ENCODE measurements at places on chromosomes 16 and 17. TPM values are rescaled to one million over a fixed set of nuclear protein-coding genes. Genes with fewer than 3 reads are reported as not detected.

Gene KRTAP4-9
- total RNA-seq = not detected

Gene KRTAP9-8
- total RNA-seq = not detected

GRCh38 chr17:81173762-81174155 lies 7.7 kb upstream of the AATK start:
- no peak for ATAC-seq

Gene PHKB
- total RNA-seq = 47.9 TPM

DNA sequence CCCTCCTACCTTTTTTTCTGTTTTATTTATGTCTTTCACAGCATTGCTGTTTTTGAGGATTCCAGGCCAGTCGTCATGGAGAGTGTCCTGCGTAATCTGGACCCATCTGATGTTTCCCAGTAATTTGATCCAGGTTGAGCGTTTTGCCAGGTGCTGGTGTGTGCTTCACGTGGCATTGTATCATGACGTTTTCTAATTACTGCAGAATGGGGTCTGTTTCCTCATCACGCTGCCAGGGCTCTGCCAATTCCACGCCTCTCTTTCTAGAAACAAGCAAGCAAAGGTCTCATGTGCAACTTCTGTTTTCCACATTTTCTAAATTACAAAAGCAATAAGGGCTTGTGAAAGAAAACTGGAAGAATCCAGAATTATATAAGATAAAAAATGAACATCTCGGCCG lies 28.3 kb upstream of the BHLHA9 start:
- ATAC-seq = no peak

Gene MYL11
- 2.2 TPM for total RNA-seq

Gene CD300H
- total RNA-seq = not detected

Gene KCTD5
- total RNA-seq = 37.7 TPM

GRCh38 chr17:75365009-75365930 lies 40.2 kb downstream of the GRB2 start:
- no peak for ATAC-seq

DNA sequence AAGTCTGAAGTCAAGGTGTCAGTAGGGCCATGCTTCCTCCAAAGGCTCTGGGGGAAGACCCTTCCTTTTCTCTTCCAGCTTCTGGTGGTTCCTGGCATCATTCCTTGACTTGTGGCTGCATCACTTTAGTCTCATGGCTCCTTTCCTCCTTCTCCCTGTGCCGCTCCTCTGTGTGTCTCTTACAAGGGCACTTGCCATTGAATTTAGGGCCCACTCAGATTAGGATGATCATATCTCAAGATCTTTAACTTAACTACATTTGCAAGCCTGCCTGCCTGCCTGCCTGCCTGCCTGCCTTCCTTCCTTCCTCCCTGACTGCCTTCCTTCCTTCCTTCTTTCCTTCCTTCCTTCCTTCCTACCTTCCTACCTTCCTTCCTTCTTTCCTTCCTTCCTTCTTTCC lies 89.7 kb upstream of the MPHOSPH6 start:
- no peak for ATAC-seq

DNA sequence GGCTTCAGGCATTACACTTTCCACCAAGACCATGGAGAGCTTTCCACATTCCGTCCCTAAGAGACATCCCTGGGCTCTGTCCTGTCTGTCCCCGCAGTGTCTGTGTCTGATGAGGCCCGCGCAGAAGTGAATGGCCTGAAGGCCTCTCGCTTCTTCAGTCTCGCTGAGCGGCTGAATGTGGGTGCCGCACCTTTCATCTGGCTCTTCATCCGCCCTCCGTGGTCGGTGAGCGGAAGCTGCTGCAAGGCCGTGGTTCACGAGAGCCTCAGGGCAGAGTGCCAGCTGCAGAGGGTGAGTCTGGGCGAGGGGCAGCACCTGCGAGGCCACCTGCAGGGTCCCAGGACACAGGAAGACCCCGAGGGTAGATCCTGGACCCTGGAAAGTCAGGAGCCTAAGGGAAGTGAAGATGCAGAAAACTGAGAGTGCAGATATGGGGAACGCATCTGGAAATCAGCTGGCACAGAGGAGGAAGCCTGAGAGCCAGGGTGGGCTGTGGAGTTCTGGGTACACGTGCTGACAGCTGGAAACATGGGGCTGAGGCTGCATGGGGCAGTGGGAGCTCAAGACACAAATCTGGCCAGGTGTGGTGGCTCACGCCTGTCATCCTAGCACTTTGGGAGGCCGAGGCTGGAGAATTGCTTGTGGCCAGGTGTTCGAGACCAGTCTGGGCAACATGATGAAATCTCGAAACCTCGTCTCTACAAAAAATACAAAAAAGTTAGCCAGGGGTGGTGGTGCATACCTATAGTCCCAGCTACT lies 8.0 kb downstream of the CCNF start:
- no peak for ATAC-seq

GRCh38 chr16:87740441-87740840 lies 25.3 kb downstream of the KLHDC4 start:
- no peak for ATAC-seq

Gene KRT25
- not detected for total RNA-seq

Gene SLC2A4
- total RNA-seq = 0.68 TPM

Gene CDK3
- total RNA-seq = 4.1 TPM

Gene TBC1D3
- not detected for total RNA-seq

DNA sequence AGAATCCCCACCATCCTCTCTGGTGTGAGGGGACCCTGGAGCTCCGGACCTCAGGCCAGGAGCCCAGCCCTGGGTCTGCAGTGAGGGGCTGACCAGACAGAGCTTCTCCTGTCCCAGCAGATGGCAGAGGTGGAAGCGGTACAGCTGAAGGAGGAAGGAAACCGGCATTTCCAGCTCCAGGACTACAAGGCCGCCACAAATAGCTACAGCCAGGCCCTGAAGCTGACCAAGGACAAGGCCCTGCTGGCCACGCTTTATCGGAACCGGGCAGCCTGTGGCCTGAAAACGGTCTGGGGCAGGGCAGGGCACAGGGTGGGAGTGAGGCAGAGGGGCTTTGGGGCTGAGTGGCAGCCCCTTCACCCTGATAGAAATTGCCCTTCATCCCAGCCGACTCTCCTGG lies 527 bp downstream of the UNC45B start:
- ATAC-seq = peak; percentile 20

Gene NR1D1
- total RNA-seq = 14.6 TPM

- no peak for ATAC-seq
Observed at GRCh38 chr17:66240630-66241029, 11.4 kb upstream of the APOH start.

Gene FOXL1
- total RNA-seq = 0.08 TPM

DNA sequence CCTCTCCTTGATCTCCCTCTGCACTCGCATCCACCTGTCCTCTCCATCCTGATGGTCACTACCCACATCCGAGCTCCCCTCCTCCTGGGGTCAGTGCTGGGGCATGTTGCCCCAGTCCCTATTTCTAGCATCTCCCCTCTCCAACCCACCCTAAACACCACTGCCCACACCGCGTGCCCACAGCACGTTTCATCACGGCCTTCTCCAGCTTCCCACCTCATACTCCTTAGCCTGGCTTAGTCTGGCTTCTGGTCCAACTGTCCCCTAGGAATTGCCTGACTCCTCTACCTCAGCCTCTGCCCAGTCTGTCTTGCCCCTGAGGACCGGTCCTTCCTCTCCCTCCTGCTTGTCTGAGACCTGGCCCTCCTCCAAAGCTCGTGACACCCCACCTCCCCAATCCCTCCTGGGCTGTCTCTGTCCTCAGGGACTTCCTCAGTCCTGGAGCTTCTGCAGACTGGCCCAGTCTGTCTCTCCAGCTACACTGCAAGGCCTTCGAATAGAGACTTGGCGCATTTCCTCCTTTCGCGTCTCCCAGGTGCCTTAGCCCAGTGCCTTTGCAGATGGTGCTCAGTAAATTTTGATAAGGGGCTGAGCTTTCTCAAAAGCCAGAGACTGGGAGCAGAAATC lies 4.9 kb downstream of the ALOX15 start:
- ATAC-seq = no peak

DNA sequence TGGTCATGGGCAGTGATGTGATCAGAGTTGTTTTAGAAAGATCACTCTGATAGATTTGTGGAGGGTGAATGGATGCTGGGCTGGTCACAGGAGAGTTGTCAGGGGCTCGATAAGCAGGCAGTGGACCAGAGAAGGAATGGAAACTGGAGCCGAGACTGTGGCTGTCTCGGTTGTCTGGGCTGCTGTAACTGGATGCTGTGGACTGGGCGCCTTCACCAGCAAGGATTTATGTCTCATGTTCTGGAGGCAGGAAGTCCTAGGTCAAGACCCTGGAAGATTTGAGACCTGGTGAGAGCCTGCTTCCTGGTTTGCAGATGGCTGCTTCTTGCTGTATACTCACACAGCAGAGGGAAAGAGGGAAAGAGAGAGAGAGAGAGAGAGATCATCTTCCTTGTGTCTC lies 203.6 kb downstream of the HS3ST4 start:
- no peak for ATAC-seq

- no peak for ATAC-seq
Observed at GRCh38 chr17:17820463-17821158, 16.2 kb downstream of the SREBF1 start.

Gene HP
- total RNA-seq = 6.2 TPM

Gene HID1
- total RNA-seq = 3.1 TPM

- ATAC-seq = no peak
Observed at GRCh38 chr17:39118674-39119419, 32.6 kb downstream of the PLXDC1 start.

DNA sequence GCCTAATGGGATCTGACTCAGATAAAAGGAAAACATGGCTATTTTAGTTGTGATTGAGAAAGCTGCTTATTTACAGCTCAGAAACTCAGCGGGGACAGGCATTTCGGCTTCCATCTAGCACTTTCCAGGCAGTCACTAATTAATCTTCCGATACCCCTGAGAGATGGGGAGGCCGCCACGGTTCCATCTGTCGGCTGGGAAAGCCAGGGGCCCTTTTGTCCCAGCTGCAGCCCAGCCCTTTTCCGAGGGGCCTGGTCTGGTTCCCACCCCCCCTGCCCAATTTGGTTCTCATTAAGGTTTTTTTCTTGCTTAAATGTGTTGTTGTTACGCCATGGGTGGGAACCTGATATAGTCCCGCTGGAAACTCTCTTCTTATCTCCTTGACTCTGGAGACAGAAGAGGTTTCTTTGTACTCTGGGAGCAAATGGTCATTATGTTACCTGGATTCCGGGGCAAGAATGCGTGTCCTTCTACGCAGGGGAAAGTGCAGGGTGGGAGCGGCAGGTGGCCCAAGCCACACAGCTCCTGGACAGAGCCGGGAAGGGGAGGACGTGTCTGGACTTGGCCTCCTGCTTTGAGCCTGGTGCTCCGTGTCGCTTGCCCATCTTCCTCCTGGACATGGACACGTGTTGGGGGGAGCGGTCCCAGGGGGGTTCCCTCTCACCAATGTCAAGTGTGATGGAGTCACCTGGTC lies 50.9 kb upstream of the GSE1 start:
- ATAC-seq = no peak

GRCh38 chr17:4436846-4437245 lies 3.1 kb downstream of the SPNS3 start:
- ATAC-seq = no peak

DNA sequence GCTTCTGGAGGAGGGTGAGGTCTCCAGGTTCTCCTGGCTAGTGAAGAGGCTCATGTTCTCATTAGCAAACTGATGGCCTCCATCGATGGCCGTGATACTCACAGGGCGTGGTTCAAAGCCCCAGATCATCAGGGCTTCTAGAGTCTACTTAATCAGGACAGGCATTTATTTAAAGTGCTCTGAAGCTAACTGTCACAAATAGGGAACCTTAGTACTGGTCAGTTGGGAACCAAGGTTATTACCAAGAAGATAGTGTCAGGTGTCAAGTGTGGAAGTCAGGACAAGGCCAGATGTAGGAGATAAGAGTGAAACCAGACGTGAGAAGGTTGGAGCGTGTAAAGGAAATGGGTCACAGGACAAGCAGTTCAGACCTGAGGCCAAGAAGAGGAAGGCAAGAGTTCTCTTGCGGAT lies 56.9 kb downstream of the PIGL start:
- no peak for ATAC-seq

DNA sequence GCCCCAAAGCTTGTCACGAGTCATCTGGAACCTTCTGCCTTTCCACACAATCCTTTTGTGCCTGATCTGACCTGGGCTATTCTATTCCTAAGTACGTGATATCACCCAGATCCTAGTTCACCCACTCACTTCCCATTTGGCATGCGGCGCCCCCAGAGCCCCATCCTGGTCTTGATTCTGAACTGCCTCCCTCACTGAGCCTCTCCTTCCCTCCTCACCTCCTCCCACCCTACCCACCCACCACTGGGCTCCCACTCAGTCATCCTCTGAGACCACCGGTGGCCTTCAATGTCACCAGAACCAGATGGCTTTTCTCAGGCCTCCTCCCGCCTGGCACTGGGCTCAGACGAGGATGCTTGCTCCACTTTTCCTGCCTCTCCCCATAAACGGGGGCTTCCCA lies 18.5 kb downstream of the WDR45B start:
- no peak for ATAC-seq

DNA sequence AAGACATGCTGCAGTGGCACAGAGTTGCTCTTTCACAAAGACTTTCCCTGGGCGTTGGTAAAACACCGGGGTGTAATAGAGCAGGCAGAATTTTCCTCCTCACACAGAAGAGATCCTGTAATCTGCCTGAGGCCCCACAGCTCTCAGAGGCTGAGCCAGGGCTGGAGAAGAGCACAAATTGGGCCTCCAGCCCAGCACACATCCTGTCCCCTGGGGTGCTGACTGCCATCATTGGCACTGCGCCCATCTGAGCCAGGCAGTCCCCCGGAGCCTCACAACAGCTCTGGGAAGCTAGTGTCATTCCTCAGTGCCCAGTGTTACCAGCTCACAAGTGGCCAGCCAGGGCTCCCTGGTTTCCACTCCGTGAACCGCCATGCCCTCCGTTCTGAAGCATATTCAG lies 119.4 kb downstream of the SOCS1 start:
- no peak for ATAC-seq

- no peak for ATAC-seq
Observed at GRCh38 chr16:64478252-64478906, 643.5 kb downstream of the CDH11 start.

DNA sequence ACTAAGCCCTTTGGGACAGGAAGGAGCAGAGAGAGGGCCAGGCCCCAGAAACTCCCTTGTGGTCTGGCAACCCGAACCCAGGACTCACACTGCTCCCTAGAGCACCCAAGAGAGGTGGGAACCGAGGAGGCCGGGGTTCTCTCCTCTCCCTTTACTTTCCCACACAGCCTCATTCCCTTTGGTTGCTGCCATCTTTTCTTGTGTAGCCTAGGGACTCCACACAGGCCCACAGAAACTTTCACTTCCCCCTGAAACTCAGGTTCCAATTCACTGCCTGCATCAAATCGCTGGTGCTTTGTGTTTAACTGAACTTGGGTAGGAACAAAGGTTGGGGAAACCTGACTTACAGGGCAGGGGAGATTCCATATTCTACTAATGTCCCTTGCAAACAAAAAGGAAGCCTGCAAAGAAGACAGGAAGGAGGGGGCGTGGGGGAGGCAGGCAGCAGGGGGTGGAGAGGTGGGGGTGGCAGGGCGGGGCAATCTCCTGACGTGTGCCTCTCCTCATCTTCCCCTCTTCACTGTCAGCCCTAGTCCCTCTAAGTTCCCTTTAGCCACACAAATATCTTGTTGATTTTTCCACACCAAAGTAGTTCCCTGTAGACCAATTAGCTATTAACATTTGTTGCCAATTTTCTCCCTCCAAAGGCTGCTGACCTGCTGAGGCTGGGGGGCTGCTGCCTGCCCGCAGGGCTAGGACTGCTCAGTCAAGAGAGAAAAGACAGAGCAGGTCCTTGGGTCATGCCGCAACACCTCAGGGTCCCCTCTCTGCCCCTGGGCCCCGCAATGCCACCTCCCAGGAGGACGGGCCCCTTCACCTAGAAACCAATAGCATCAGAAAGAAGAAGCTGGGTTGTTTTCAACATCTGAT lies 8.0 kb downstream of the ST3GAL2 start:
- ATAC-seq = peak; percentile 14

GRCh38 chr16:87836844-87837581 lies 32.3 kb downstream of the SLC7A5 start:
- ATAC-seq = peak; percentile 51
